HuH-7 (cell line): ENCODE measurements at places on chromosomes 1 and 21.

GRCh38 chr1:187771396-187771795 is 942.6 kb downstream of the PLA2G4A start:
- DNase-seq: no peak

GRCh38 chr1:121595089-121595488 is 410.3 kb downstream of the SRGAP2C start:
- no peak for DNase-seq

DNA sequence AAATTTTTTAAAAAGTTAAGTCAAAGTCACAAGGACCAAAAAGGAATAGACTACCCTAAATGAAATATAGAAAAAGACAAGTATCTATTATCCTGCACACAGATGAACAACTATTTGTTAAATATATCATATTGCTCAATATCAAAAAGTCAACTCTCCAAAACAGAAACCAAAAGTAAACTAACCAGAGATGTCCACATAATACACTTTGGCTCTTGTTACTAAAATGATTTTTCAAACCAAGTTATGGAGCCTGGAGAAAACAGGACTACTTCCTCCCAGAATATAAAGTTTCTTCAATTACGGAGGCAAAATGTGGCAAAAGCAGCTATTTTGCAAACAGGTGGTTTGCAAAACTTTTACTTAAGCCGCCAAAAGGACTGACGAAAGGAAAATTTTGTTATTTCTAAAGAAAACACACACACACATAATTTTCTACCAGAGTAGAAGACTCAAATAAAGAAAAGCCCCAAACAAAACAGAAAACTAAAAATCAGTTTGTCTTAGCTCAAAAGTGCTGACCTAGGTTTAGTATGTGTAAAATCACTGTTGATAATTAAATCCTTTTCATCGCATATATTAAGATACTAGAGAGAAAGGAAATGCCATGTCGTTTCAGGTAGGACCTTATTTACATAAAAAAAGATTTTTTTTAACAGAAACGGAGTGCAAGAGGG is 1.1 kb downstream of the DPYD start:
- DNase-seq: no peak

DNA sequence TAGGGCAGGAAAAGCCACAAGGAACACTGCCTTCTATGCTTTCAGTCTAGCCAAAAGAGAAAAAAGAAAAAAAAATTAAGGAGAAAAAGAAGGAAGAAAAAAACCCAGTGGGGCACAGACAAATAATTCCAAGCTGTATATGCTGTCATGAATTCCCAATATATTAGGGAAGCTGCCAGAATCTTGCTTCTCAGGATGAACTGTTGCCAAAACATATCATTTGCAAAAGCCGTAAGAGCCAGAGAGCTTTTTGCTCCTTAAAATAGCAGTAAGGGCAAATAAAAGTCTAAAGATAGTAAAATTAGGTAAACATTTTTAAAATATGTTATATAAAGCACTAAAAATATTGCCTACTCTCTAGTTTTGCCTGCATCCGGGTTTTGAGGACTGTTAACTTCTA is 52.1 kb downstream of the PGM1 start:
- no peak for DNase-seq

GRCh38 chr1:166908942-166909341 is 32.9 kb upstream of the TADA1 start:
- no peak for DNase-seq

DNA sequence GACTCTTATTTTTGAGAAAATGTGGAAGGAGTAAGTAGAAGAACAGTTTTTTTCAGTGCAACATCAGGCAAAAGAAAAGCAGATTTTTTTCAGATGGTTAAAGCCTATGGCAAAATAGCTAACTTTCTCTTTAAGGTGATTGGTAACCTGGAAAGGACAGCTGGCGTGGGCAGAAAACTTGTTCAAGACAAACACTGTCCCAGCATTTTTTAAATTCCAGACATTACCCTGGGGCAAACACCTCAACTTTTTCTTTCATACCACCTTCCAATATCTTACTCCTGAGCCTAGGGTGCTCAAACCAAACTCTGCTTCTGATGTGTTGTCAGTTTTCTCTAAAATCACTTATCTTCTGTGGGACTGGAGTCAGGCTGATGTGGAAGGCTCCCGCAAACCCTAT is 2.7 kb upstream of the LEPR start:
- DNase-seq: no peak

GRCh38 chr1:43184995-43185394 is 12.9 kb downstream of the CFAP57 start:
- no peak for DNase-seq

DNA sequence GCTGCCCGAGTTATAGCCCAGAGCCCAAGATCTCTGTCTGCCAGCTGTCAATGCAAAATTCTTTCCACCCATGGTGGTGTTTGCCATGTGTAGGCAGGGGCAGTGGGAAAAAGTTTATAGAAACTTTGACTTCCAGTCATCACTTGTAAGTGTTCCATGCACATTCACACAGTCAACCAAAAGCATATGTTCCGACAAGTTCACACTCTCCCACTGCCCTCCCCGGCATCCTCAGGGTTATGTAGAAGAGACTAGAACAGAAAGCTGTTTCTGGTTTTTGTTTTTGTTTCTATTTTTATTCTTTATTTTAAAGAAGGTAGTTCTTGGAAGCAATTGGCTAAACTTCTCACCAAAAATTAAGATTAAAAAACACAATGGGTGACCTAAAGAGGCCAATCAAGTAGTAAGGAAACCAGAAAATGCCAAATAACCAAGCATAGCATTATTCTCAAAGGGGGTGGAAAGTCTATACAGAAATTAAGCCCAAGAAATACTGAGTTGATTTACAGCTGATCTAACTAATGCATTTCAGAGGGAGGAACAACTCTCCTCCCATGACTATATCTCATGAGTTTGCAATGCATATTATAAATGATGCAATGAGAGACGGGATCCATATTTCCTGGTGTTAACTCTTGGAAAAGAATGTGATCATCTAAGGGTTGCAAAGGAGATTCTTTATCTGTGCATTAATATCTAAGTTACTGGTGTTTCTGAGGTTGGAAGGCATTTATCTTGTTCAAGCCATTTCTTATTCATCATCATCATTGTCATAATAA is 91.5 kb upstream of the ETS2 start:
- no peak for DNase-seq

DNA sequence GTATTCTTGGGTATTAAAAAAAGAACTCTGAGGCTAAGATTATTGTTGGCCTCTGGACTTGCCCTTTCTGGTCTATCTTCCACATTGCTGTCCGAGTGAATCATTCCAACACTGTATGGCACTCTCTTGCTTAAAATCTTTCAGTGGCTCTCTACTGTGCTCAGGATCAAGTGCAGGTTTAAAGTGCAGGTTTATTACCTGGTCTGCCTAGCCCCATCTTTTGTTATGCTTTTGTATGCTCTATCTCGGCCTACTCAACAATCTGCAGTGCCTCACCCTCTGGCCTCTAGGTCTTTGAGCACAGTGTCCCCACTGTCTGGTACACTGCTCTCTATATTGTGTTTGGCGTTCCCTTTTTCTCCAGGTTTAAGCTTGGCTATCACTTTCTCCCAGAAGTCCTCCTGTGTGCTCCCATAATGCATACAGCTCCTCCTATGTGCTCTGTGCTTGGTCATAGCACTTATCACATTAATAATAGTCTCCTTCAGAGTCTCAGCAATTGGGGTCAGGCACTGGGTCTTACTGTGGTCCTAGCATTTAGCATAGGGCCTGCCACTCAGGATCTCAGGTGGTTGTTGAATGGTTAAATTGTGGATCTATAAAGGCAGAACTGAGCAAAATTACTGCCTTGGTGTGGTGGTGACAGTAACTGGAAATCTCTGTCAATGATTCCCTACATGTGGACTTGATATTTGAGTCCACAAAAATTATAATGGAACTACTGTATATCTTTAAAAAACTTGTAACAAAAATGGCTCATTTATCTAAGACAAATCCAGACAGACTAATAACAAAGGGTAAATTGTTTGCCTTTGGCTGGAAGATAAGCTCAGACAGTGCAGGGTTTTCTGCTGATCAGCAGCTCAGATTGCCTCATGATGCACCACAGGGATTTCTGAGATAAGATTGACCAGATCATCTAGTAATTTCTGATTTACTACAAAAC is 10.6 kb upstream of the LDLRAD1 start:
- no peak for DNase-seq

DNA sequence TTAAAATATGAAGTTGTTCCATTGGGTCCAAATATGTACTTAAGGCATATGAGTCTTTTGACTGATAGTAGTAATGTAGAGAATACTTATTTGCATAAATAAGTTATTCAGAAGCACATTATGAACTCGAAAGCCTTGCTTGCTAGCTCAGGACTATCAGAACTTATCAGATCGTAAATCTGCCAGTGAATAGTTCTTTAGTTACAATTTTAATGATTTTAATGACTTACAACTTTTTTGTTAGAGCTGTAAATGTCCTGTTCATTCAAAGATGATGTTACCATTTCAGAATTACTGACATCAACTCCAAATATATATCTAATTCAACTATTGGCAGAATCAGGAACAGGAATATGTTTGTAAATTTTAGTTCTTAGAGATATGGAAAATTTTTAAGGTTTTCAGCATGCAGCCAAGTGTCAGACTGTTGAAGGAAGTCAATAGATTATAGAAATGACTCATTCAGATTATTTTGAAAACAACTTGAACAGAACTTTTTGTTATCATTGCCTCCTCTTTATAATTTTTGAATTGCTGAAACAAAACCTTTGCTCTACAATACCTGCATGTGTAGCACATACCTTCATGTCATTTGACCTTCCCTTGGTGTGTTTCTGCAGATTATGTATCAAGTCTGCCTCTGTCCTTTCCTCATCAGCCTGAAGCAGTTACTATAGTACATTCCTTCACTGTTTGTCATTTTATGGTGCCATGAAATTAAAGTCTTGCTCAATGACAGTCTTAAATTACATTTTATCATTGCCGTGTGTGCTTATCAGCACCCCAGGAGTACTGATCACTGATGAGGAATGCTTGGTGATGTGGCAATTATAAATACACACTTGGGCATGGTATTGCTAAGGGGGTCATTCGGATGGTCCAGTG is 44.9 kb downstream of the LRRC8D start:
- DNase-seq: no peak

- no peak for DNase-seq
Measured at GRCh38 chr1:183675381-183675780, 22.3 kb upstream of the APOBEC4 start.

GRCh38 chr21:34865400-34866241 is 183.5 kb downstream of the RUNX1 start:
- DNase-seq: no peak

DNA sequence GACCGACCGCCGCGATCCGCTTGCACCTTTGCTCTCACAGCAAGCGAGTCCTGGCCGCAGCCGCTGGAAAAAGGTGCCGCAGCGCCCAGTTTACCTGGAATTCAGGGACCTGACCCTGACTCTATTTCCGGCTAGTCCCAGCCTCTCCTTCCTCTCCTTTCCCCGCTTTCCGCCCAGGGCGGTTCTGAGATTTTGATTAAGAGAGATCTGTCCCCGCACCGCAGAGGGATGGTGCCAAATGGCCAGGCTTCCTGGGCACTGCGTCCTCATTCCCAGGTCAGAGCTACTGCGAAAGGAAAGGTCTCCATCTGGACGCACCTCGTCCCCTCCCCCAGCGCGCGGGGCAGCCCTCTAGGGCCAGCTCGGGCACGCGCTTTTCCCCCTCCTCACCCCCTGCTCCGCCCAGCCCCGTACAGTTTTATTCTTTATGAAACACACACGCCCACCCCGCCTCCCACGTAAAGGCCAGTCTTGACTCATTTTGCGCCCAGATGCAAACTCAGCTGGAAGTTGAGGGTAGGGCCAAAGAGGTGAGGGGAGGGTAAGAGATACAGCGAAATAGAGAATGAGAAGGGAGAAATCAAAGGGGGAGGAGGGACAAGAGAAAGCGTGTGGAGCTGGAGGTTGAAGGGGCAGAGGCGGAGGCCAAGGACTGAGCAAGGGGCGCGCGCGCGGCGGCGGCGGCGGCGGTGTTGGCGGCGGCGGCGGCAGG is 411.8 kb upstream of the ESRRG start:
- no peak for DNase-seq

DNA sequence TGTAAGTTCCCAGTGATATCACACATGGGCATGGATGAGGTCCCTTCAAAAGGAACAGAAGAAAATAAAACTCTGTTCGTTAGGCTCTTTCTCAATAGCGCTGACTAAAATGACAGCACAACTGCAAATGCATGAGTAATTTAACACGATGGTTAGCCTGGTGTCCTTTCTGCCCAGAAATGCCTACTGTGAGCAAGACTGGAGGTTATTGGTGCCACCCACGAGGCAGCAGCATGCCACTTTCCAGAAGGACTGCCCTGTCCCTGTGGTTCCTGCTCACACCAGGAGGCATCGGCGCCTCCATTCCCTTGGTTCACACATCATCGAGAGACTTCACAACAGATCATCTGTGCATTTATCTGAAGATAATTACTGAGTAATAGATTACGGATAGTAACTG is 26.2 kb downstream of the VPS26C start:
- DNase-seq: no peak

GRCh38 chr1:63843884-63844283 is 70.1 kb downstream of the ROR1 start:
- peak; percentile 17 for DNase-seq
